ENCODE measurements at places on chromosomes 1 and 21. TPM values are rescaled to one million over a fixed set of nuclear protein-coding genes. Genes with fewer than 3 reads are reported as not detected.

DDAH1 gene
- total RNA-seq: not detected

ESPN gene
- total RNA-seq: 1.9 TPM

SPRR2G gene
- total RNA-seq: not detected

C1orf210 gene
- not detected for total RNA-seq

PLA2G4A gene
- total RNA-seq: 0.09 TPM

ZNF496 gene
- total RNA-seq: 14.5 TPM

TACSTD2 gene
- total RNA-seq: 0.14 TPM

PAQR6 gene
- 9.5 TPM for total RNA-seq

MAB21L3 gene
- not detected for total RNA-seq

SLC25A24 gene
- total RNA-seq: 18.5 TPM

RGS8 gene
- not detected for total RNA-seq

CFAP57 gene
- total RNA-seq: 0.61 TPM

NTMT2 gene
- not detected for total RNA-seq

LENEP gene
- total RNA-seq: 0.68 TPM

TMED5 gene
- total RNA-seq: 22.2 TPM

IQGAP3 gene
- total RNA-seq: 30.5 TPM

RNU5D-1 gene
- not detected for total RNA-seq

VANGL1 gene
- total RNA-seq: 0.48 TPM

CD55 gene
- total RNA-seq: 55.1 TPM

PBX1 gene
- 0.19 TPM for total RNA-seq

ITGB2 gene
- 272 TPM for total RNA-seq

PDZK1IP1 gene
- not detected for total RNA-seq

Measured in activated naive CD4-positive, alpha-beta T cell treated with anti-CD3 and anti-CD28 coated beads, Interleukin-2, amount 50 U/mL, for 72 hours (primary cell).